Nucleus accumbens (tissue), 56 donors: ENCODE measurements at places on chromosomes 7 and 10.

DNA sequence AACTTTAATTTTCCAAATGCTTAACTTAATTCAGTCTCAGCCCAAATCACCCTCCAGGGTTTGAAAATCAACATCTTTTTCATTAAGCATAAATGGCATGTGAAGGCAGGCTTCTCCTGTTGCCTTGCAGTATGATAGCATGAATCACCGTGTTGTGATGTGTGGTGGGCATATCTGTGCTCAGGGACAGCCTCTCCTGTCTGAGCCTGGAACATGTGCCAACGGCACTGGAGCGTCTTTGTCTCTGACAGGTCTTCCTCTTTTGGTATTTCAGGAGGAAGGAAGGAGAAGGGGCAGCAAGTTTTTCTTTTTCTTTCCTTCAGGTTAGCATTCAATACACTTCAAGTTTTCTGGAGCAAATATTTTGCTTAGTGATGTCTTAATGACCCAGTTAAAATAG, 57.6 kb downstream of the LRGUK start:
- DNase-seq: no peak

GRCh38 chr7:156609010-156609877, 31.3 kb upstream of the RNF32 start:
- no peak for DNase-seq

DNA sequence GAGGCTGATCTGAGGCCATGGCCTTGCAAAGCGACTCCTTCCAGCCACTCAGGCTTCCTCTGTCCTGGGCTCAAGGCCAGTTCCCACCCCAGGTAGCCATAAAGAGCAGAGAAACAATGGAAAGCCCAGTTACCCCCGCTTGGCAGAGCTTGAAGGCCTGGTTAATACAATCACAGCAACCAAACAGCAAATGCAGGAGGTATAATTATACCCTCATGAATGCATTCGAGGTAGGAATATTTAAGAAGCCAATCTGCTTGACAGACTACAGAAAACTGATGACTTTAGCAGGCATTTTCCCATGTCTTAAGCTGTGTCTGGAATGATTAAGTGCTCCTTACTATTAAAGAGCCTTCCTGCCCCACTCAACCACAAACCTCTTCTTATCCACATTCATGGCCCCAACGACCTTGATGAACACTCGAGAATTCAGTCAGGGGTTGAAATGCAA, 114.1 kb upstream of the MACROH2A2 start:
- no peak for DNase-seq

- no peak for DNase-seq
Measured at GRCh38 chr7:114409750-114410149, 4.9 kb upstream of the FOXP2 start.

DNA sequence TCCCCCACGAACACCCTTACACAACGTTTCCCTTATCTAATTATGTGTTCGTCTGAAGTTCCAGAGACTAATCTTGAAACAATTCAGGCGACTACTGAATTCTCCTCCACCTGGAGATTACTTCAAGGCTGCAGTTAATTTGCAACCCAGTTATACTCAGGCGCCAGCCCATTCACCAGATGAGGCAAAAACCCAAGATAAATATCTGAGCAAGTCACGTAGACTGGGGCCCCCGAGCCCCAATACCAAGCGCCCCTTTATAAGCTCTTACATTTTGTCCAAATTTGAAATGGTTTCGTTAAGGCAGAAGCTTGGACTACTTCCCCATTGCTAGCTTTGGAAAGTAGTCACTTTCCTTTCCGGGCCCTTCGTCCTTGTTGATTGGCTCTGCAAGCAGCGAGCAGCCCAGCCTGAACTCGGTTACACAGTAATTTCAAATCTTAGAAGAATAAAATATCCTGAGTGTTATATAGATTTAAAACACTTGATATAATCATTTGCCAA, 1.2 kb downstream of the TPK1 start:
- no peak for DNase-seq

DNA sequence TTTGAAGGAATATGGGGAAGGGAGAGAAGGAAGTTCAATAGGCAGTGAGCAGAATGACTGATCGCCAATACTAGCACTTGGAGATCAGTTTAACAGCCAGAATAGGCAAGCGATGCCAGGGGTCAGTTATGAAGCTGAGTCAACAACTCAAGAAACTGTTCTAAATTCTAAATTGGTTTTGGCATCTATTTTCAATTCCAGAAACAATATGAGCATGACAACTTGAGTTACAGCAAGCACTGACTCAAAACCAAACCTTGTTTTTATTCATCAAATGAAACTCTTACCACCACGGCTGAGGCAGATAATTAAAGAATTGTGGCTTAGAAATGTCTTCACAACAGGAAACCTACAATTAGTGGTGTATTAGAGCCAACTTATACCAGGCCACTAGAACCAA, 180.5 kb upstream of the ASAH2 start:
- DNase-seq: no peak

DNA sequence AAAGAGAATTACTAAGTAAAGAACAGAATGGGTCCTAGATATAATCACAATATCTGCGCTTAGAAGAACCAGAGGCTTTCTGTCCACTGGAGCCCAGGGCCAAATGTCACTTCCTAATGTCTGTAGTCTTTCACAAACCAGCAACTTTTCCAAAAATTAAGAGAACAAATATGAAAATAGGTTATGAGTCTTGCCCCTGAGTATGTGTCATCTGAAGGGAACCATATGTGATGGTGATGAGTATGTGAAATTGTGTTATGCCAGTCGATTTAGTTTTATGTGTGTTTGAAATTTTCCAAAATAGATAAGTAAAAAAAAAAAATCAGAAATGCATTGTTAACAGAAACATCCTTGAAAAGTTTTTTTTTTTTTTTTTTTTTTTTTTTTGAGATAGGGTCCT, 15.4 kb upstream of the HTR5A start:
- no peak for DNase-seq

DNA sequence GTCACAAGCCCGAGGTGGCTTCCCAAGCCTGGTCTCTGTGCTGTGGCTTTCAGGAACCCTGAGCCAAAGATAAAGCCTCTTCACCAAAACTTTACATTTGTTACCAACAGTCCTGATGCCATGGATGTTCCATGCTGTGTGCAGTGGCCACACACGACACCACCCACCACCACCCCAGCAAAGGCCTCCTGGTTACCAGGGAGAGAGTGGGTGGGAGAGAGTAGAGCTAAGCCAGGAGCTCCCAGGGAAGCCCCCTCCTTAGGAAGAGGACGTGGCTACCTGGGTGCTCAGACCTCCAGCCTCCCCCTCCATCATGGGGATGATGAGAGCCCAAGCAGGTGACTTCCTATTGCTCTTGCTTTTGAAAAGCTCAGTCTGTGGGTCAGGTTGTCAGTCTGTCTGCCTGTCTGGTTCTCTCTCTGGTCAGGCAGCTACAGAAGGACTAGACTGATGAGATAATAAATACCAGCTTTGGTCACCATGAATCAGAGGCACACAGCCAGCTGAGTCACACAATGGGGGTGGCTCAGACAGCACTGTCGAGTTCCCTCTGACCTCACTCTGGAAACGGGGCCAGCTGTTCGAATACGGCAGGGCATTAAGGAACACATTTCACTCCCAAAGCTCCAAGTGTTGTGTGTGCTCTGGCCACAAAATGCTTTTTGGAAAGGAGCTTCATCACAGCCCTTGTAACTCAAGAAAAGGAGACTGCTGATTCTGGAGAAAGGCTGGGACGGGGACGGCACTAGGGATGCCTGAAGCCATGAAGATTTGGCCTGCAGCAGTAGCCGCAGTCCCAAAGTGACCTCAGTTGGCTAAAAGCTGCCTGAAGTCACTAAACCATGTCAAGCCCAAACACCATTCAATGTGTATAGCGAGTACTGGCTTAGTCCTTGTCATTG, 166.0 kb downstream of the FANK1 start:
- peak; percentile 62 for DNase-seq

DNA sequence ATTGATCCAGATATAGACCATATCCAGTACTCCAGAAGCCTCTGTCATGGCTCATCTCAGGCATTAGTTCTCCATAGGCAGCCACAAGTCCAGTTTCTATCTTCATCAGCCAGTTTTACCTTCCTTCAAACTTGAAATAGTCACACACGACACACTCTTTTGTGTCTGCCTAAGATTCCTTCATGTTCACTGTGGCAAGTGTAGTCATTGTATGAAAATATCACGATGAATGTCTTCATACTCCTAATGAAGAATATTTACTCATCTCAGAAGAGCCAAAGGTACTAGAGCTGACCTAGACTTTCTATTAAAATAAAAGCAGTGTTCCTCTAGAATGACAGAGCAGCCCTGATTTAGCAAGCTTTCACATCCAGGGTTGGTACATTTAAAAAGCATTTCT, 230.7 kb downstream of the SNX13 start:
- no peak for DNase-seq

GRCh38 chr7:29063236-29063635, 83.1 kb downstream of the CPVL start:
- no peak for DNase-seq

DNA sequence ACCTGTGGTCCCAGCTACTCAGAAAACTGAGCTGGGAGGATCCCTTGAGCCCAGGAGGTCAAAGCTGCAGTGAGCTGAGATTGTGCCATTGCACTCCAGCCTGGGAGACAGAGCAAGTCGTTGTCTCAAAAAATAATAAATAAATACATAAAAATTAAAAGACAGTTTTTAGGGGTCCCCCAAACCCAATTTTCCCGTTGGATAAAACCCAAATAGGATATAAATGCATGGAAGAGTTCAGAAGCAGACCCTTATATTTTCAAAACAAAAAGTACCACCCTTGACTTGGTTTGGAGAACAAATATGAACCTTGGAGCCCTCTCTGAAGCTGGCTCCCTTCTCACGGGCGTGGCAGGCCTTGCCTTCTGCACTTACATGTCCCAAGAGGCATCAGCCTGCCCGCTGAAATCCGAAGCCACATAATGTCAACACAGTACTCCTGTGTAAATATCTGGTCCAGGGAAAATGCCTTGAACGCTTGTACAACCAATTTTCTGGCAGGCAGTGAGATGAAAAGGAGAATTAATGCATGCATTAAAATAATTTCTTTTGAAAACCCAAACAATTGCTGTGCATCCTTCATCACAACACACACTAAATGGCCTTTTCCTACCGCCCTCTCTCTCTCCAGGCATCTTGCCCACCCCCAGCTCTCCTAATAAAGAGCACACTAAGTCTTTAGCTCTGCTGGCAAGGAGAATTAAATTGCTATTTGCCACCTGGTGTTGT, 46.4 kb upstream of the PARD3 start:
- no peak for DNase-seq

DNA sequence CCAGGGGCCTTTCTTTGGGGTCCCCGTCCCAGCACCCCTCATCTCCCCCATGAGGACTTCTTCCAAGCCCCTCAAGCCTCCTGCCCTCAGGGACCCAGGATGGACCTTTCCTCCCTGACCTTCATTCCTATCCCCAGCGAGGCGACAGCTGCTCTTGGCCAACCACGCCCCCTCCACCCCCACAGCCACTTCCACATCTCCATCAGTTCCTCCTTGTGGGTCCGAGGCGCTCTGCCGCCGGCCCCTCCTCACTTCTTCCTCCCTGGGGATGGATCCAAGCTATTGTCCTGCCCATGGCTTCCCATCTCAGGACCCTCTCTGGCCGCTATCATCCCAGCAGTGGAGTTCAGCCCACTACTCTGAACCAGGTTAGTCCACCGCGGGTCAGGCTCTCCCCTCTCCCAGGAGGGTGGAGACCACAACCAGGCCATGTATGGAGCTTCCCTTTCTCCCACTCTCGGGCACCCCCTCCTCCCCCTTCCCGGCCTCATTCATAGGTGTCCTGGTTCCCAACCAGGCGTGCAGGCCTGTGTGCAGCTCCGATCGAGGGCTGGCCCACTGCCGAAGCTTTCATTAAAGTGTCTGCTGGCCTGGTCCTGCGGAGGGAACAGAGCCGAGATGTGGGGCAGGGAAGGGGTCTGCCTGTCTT, 1.7 kb upstream of the SH2B2 start:
- DNase-seq: no peak

GRCh38 chr10:56012101-56012500, 349.0 kb downstream of the ZWINT start:
- DNase-seq: no peak

GRCh38 chr7:107788216-107788615, 14.8 kb downstream of the SLC26A3 start:
- DNase-seq: no peak

DNA sequence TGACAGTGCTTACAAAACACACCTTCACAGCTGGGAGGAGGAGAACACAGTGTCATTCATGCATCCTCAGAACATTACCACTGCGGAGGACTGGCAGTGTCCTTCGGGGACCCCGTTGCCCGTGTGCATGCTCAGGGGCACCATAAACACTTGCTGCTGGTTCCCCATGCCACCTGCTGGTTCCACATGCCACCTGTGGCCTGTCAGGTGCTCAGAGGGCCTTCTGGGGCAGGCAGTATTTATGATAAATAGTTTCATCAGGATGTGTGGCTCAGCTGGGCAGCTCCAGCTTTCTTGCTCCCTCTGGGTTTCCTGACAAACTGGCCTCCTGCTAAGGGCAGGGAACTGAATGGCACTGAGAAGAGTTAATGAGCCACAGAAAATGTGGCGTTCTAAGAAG, 32.1 kb downstream of the CELF2 start:
- no peak for DNase-seq

DNA sequence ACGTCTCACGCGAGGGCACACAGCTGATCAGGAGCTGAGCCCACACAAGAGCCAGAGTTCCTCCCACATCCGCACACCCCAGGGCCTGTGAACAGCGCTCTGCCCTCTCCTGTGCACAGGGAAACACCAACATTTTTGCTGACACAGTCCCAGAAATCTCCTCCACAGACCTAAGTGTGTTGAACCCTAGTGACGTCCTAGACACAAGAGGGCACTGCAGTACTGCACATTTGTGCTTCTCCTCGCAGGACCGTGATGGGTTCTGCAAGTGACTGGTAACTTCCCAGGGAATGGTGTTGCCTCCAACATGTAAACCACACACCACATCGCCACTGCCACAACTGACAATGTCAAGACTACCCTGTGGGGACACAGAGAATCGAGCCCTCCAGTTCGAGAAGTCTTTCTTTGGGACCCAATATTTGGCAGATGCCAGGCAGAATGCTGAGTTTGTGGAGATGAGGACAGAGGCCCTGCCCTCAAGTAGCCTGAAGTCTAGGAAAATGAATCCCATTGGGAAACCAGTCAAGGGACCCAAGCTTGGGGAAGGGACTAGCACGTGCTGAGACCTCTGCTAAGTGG, 170.3 kb downstream of the PAXIP1 start:
- DNase-seq: peak; percentile 11

DNA sequence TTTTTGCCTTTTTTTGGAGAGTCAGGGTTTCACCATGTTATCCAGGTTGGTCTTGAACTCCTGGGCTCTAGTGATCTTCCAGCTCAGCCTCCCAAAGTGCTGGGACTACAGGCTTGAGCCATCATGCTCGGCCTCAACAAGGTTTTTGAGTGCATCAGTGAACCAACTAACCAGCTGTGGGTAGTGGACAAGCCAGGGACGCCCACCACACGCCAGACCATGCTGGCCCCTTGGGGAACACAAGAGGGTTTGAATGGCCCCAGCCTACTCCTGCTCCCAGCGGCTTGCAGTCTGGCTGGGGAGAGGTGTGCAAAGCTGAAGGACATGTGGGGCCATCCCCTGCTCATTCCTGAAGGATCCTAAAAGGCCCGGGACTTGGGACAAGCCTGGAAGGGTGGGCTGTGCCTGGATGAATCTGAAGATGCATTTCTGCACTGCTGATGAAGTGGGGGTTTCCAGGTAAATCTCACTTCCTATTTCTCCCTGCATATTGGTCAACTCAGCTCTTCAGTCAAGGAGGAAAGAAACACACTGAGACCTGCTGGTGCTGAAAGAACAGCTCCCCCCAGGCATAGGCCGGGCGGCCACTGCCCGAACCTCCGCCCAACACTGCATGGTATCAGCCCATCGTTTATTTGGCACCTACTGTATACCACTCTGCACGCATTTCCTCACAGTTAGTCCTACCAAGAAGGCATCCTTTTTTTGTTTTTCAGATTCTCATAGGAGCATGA, 6.9 kb downstream of the MMD2 start:
- no peak for DNase-seq
